Activated CD4-positive, alpha-beta memory T cell treated with anti-CD3 and anti-CD28 coated beads for 36 hours (primary cell): ENCODE measurements at places on chromosomes 16 and 17. TPM values are rescaled to one million over a fixed set of nuclear protein-coding genes. Genes with fewer than 3 reads are reported as not detected.

DNA sequence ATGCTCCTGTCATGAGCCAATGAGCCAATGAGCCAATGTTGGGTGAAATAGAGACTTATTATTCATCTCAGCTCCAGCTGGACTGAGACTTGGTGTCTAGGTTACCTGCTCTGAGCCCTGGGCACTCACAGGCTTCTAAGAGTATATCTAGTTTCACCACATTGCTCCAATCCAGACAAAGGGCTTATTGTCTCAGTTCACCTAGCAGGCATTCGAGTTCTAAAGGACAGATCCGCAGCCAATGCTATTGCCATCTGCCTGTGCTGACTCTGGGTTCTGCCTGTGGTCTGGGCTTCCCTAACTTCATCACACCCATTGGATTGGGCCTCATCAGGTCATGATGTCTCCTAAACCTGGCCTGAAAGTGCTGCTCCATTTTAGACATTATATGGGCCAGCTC lies 66.1 kb upstream of the HS3ST4 start:
- DNase-seq: no peak
- no peaks in the 10 kb centered on the region for H3K36me3 ChIP-seq
- H3K4me1 ChIP-seq: no peaks in the 10 kb centered on the region
- H3K27ac ChIP-seq: no peak overlapping the region

DNA sequence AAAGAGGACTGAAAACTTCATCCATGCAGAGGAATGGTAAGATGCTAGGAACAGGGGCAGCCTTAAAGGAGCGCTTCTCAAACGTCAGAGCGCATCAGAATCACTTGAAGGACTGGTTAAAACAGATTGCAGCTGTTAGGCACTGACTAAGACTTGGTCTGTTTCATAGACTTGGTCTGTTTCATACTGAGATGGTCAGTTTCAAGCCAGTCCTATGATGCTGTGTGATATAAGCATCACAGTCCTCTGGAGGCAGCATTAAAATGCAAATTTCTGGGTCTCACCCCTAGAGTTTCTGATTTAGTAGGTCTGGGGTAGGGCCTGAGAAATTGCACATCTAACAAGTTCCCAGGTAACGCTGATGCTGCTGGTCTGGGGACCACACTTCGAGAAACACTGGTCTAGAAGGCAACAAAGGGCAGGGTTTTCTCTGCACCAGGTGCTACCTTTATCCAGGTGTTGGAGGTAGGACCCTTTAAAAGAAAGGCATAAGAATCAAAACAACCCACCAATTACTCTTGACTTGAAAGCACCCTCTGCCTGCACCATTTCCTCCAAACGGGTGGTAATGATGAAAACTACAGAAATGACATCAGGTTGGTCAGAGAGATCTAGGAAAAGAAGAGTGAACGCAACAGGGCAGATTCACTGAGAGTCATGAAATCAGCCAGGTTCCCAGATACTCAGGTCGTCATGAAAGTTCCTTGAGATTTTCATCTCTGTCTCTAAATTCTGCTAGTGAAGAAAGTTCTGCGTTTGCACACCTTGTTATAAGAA lies 95.0 kb upstream of the RCVRN start:
- no peak overlapping the region for H3K4me3 ChIP-seq
- no peak for DNase-seq
- no peak overlapping the region for H3K27ac ChIP-seq
- H3K27me3 ChIP-seq: no peaks in the 10 kb centered on the region
- no peaks in the 10 kb centered on the region for H3K36me3 ChIP-seq

Gene RAB37
- 6.5 TPM for total RNA-seq

Gene RNF112
- total RNA-seq: 0.86 TPM

- no peak overlapping the region for H3K4me3 ChIP-seq
- no peaks in the 10 kb centered on the region for H3K36me3 ChIP-seq
- H3K27me3 ChIP-seq: peaks cover 3% of the 10 kb centered on the region
- no peak for DNase-seq
- H3K27ac ChIP-seq: no peak overlapping the region
Measured at GRCh38 chr16:24624102-24624501, 84.7 kb downstream of the RBBP6 start.

Gene PMP22
- total RNA-seq: not detected

GRCh38 chr17:35977509-35977908 lies 3.8 kb downstream of the CCL16 start:
- H3K27me3 ChIP-seq: peaks cover 10% of the 10 kb centered on the region
- no peak overlapping the region for H3K4me3 ChIP-seq
- no peaks in the 10 kb centered on the region for H3K36me3 ChIP-seq
- peaks cover 2% of the 10 kb centered on the region for H3K4me1 ChIP-seq
- DNase-seq: no peak
- H3K27ac ChIP-seq: no peak overlapping the region

Gene FN3K
- 2.3 TPM for total RNA-seq

- no peak overlapping the region for H3K27ac ChIP-seq
- no peak overlapping the region for H3K4me3 ChIP-seq
- no peaks in the 10 kb centered on the region for H3K36me3 ChIP-seq
Measured at GRCh38 chr16:17770104-17770503, 299.3 kb upstream of the XYLT1 start.

- H3K36me3 ChIP-seq: no peaks in the 10 kb centered on the region
- H3K27ac ChIP-seq: no peak overlapping the region
- H3K4me3 ChIP-seq: no peak overlapping the region
- no peak for DNase-seq
- H3K27me3 ChIP-seq: peaks cover 10% of the 10 kb centered on the region
Measured at GRCh38 chr16:66460703-66461102, 33.6 kb downstream of the BEAN1 start.

Gene SLC26A11
- total RNA-seq: 10.1 TPM

Gene KRT23
- not detected for total RNA-seq
